ENCODE measurements at places on chromosomes 4 and X.
A peak's percentile ranks its signal among the peaks of the same experiment; 100 is the strongest.

- DNase-seq, result no peak
Observed at GRCh38 chr4:147104768-147105167, 159.1 kb upstream of the TTC29 start.

GRCh38 chrX:9258421-9259104 lies 206.3 kb upstream of the TBL1X start:
- no peak for DNase-seq

DNA sequence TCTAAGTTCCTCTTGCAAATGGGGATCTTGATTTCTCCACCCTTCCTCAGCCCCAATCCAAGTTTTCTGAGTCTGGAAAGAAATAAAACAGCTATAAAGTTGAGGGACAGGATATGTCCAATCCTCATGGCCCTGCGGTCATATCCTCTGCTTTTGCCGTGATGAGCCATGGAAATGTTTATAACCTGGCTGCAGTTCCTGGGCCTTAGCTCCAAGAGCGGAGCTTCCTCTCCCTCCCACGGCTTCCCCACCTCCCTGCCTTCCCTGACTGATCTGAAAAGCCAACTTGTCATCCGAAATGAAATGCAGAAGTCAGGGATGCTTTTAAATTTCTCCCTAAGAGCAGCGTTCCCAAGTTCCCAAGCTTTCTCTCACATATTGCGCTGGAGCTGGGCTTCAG lies 221.5 kb upstream of the SFRP2 start:
- DNase-seq, result no peak

GRCh38 chrX:65696613-65697012 lies 29.2 kb downstream of the MSN start:
- no peak for DNase-seq

DNA sequence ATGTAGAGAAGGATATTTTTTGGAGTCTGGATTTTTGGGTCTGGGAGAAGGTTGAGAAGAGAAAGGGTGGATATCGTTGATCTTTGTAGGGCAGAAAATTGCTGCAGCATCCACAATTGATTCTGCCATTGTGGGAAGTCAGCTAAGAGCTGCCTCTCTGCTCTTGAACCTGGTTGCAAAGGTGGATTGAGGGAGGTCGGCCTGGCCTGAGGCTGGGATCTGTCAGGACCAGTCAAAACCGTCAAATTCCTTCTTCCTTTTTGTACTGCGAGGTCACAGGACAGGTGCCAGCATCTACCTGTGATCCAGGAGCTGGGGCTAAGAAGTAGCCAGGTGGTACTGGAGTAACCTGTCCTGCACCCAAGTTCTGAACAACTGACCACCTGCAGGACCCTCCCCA lies 93.7 kb downstream of the SHOX start:
- no peak for DNase-seq

- no peak for DNase-seq
Observed at GRCh38 chrX:13271511-13271910, 48.3 kb downstream of the ATXN3L start.

- DNase-seq, result no peak
Observed at GRCh38 chr4:176409627-176410026, 89.9 kb downstream of the SPCS3 start.

DNA sequence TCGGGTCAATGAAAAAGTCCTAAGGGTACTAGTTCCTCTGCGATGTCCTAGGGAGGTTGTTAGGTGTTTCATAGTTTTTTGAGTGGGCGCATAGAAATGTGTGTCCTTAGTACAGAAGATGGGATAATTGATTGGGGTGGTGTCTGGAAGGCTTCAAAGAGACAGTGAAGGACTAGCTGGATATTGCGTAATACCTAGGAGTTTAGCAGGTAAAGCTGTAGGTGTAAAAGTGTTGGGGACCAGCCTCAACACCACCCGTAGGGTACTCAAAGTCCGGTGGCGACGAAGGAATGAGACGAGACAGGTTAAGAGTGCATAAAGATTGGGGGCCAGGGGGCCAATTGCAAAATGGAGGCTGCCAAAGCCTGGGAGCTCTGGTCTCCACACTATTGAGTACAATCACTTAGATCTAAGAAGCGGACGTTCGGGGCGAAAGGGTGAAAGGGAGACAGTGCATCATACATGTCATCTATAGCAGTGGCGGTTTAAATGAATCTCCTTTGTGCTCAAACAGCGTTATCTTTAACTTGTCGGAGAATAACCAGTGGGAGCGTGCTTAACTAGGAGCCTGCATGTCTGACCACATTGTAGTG lies 1.0 kb downstream of the TRMT44 start:
- DNase-seq, result no peak

- DNase-seq, result no peak
Observed at GRCh38 chr4:1556541-1557220, 127.4 kb downstream of the FAM53A start.

- DNase-seq, result no peak
Observed at GRCh38 chrX:135528756-135529155, 8.3 kb downstream of the INTS6L start.

- DNase-seq, result no peak
Observed at GRCh38 chr4:77040854-77041725, 34.7 kb downstream of the CCNI start.

GRCh38 chr4:23766344-23766743 lies 123.5 kb downstream of the PPARGC1A start:
- no peak for DNase-seq

DNA sequence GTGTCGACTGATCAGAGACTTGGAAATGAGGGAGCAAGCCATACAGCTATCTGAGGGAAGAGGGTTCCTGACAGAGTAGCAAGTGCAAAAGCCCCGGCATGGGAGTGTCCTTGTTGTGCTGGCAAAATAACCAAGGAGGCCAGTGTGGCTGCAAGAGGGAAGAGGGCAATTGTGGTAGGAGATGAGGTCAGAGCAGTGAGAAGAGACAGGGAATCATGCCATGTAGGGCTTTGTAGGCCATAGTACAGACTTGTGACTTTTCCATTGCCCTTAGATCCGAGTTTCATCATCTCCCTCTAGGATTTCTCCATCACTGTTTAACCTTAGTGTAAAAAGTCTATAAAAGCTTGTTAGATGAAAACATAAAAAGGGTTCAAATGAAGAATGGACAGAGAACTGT lies 76.2 kb downstream of the DOCK11 start:
- DNase-seq, result no peak

GRCh38 chr4:43008793-43009192 lies 116.3 kb downstream of the GRXCR1 start:
- DNase-seq, result no peak

DNA sequence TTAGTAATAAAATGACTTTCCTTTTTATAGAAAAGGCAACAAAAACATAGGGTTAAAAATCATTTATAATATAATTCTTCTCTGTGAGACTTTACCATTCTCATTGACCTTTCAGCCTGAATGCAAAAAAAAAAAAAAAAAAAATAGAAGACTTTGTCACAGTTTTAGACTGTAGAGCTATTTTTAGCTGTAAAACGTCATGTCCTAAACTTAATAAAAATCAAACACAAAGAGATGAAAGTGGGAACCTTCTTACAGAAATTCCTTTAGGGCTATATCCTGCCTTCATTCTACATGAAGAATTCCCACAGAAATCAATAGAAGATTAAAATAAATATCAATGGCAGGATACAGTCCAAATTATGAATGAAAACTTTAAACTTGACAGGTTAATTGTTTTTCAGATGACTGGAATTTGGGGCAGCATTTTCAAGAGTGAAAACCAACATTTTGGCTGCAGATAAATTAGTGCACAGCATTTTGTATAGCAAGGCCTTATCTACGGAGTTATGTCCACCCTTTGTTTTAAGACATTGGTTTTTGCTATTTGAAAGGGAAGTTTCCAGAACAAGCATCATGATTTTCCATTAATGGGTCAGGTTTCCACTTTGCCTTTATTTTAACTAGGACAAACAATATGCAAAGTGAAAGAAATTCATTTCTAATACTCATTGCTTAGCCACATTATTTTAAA lies 219.5 kb downstream of the SPCS3 start:
- DNase-seq, result no peak

- DNase-seq, result no peak
Observed at GRCh38 chrX:17442898-17443297, 67.9 kb downstream of the NHS start.

DNA sequence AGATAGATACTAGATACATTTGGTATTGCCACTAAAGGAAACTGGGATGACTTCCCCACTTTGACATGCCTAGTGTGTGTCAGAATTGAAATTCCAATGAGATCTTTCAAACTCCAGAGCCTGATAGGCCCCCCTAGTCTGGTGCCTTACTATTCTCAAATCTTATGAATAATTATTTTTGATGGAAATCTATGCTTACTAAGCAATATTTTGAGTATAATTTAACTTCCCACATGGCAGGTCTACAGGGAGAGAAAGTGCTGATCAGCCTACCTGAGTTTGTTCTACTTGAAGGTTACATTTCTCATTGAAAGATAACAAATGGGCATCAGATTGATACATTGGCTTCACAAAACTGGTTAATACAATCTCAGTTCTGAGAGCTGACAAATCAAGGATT lies 415.7 kb upstream of the BOD1L1 start:
- DNase-seq, result no peak

- DNase-seq, result peak; percentile 60
Observed at GRCh38 chr4:77021614-77022089, 54.1 kb downstream of the CCNI start.

- peak; percentile 80 for DNase-seq
Observed at GRCh38 chrX:11787564-11787963, 29.5 kb downstream of the MSL3 start.

- no peak for DNase-seq
Observed at GRCh38 chr4:136383082-136383481, 1149.2 kb downstream of the PCDH18 start.

DNA sequence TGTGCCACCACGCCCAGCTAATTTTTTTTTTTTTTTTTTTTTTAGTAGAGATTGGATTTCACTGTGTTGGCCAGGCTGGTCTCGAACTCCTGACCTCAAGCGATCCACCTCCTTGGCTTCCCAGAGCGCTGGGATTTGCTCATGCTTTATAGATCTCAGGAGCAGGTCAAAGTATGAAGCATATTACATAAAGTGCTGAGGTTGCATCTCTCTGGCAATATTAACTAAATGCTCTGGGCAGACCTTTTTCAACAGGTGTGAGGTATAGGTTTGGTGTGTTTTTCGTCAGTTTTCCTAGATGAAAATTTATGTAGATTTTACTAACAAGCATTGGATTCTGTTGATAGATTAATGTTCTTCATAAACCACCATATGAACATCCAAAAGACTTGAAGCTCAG lies 19.3 kb upstream of the GCNA start:
- no peak for DNase-seq

- peak; percentile 30 for DNase-seq
Observed at GRCh38 chrX:130680164-130681035, 222.6 kb downstream of the ENOX2 start.

GRCh38 chrX:46757593-46757992 lies 1.3 kb downstream of the SLC9A7 start:
- DNase-seq, result no peak

DNA sequence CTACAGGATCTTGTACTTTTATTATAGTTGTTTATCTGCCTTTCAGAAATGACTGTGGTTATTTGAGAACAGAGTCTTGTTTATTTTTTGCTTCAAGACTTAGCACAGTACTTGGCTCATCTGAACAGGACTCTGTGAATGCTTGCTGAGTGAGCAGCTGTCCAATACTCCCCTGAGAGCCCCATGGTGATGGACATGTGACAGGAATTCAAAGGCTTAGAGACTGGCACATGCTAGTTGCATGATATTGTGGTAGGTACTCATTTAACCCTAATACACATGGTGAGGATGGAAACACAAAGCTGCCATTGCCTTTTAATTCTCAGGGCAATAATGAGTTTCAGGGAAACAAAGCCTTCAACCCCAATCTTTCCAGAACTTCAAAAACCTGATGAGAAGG lies 97.3 kb downstream of the GEMIN8 start:
- DNase-seq, result no peak

DNA sequence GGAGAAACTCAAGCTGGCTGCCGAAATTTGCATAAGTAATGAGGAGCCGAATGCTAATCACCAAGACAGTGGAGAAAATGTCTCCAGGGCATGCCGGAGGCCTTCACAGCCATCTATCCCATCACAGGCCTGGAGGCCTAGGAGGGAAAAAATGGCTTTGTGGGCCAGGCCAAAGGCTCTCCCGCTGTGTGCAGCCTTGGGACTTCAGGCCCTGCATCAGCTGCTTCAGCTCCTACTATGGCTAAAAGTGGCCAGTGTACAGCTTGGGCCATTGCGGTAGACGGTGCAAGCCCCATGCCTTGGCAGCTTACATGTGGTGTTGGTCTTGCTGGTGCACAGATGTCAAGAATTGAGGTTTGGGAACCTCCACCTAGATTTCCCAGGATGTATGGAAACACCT lies 162.6 kb upstream of the FAM47A start:
- DNase-seq, result no peak

- DNase-seq, result no peak
Observed at GRCh38 chr4:55445921-55446577, 50.3 kb downstream of the TMEM165 start.

DNA sequence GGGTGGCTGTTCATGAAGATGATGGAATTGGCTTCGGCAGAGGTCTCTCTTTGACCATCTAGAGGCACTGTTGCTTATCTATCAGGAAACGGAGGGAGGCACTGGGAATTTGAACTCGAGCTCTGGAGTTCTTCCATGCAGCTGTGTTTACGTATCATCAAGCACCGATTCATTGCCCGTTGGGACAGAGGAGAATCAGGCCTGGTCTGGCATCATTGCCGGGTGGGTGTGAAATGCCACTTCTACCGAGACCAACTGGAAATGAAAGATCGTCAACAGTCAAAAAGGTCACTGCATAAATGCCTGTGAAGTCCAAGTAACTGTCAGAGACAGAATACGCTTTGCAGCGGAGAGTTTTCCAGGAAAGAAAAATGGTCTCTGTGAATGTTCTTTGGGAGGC lies 166.9 kb downstream of the ASMT start:
- no peak for DNase-seq

GRCh38 chr4:11774346-11774745 lies 345.7 kb upstream of the HS3ST1 start:
- DNase-seq, result no peak

- DNase-seq, result no peak
Observed at GRCh38 chrX:121011254-121011653, 25.7 kb upstream of the CT47A1 start.

GRCh38 chrX:55490974-55491373 lies 1.3 kb upstream of the USP51 start:
- no peak for DNase-seq

- no peak for DNase-seq
Observed at GRCh38 chr4:125838924-125839323, 524.2 kb downstream of the FAT4 start.

All from ovary (tissue), 10 donors.